Stimulated activated CD8-positive, alpha-beta memory T cell treated with anti-CD3 and anti-CD28 coated beads, Interleukin-15, amount 100 ng/mL, for 1 hour (primary cell): ENCODE measurements at places on chromosomes 16 and 17.

- no peak for DNase-seq
Observed at GRCh38 chr17:49577963-49578362, 2.3 kb downstream of the NXPH3 start.

GRCh38 chr16:51797669-51798259 is 646.7 kb upstream of the SALL1 start:
- no peak for DNase-seq

GRCh38 chr17:70919241-70919640 is 749.9 kb downstream of the KCNJ2 start:
- no peak for DNase-seq

- DNase-seq: no peak
Observed at GRCh38 chr17:7241090-7241733, 1.0 kb downstream of the GABARAP start.

DNA sequence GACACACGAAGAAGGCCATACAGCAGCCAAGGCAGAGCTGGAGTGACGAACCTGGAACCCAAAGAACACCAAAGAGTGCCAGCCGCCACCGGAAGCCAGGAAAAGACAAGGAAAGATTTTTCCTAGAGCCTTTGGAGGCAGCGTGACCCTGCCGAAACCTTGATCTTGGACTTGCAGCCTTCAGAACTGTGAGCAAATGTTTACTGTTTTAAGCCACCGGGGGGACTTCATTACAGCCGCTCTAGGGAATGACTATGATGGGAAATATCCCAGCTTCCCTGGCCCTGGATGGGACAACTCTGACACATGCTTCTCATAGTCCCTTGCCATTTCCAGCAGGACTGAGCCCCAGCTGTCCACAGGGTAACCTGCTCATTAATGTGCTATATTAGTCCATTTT is 270.6 kb downstream of the HAPSTR1 start:
- DNase-seq: no peak

GRCh38 chr17:78839235-78839761 is 1.3 kb downstream of the USP36 start:
- no peak for DNase-seq

DNA sequence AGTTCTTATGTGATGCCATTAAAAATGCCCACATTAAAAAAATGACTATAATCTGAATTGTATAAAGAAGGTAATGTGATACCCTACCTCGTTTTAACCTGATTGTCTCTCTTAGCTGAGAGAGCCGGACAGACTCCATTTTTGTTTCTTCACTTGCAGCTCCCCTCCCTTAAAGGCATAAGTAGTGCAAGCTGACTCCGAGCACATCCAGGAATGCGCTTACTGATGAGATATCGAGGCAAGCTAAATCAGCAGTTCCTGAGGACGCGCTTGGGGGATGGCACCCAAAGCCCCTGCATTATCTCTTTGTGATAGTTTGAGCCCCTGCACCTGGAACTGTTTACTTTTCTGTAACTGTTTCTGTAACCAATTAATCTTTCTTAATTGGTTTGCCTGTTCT is 6.3 kb downstream of the KRT24 start:
- DNase-seq: no peak
